ENCODE measurements at places on chromosomes 11 and 22.
A peak's percentile ranks its signal among the peaks of the same experiment; 100 is the strongest.

- peak; percentile 89 for DNase-seq
Measured at GRCh38 chr11:66967670-66968425, 7.3 kb upstream of the C11orf86 start.

DNA sequence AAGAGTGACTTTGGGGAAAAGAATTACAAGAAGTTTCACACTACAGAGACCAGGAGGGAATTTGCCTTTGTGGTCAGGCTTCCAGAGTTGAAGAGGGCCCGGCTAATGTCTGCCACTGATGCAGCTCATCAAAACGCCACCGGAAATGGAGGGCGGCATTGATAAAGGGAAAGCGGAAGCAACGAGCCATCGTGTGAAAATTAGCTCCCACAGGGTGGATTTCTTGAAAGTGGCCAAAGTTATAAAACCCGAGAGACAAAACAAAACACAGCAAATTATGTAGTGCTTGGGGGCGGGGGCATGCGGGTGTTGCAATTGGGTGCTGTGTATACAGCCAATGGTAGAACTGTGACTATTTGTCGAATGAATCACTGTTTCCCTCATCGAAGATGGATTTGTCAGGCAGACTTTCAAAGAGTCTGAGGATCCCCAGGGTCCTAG is 113.0 kb downstream of the ADAMTS15 start:
- no peak for DNase-seq

DNA sequence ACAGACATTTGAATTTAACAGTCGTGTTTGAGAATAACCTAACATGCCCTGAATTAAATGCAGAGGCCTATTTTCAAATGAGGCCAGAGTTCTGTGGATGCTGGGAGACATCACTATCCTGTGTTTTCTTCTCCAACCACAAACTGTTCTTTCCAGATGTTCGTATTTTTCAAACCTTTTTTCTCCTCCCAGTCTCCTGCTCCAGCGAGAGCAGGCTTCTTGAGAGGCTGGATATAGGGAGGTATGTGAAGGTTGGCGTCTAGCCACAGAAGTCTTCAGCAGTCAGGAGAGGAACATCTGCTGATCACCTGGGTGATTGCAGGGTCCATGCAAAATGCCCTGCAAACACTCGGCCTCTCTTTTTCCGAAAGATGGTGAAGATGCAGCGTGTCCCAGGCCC is 126.3 kb downstream of the C11orf91 start:
- DNase-seq: no peak

- no peak for DNase-seq
Measured at GRCh38 chr11:114987186-114987760, 308.9 kb downstream of the NXPE2 start.

DNA sequence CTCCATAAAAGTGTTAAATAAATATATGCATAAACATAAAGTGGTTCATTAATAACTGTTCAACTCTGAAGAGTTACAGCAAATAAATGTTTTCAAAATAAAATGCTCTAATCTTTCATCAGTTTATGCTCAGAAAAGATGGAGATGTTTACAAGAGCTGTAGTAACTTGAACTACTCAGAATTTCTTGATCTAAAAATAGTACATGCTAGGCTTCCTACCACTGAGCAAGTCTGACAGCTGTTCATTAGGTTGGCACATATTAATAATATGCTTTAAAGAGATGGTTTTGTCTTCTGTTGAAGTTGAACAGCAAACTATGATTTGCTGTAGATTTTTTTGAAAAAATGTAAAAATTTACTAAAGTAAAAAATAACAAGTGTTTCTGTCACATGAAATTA is 10.8 kb upstream of the SLN start:
- no peak for DNase-seq

DNA sequence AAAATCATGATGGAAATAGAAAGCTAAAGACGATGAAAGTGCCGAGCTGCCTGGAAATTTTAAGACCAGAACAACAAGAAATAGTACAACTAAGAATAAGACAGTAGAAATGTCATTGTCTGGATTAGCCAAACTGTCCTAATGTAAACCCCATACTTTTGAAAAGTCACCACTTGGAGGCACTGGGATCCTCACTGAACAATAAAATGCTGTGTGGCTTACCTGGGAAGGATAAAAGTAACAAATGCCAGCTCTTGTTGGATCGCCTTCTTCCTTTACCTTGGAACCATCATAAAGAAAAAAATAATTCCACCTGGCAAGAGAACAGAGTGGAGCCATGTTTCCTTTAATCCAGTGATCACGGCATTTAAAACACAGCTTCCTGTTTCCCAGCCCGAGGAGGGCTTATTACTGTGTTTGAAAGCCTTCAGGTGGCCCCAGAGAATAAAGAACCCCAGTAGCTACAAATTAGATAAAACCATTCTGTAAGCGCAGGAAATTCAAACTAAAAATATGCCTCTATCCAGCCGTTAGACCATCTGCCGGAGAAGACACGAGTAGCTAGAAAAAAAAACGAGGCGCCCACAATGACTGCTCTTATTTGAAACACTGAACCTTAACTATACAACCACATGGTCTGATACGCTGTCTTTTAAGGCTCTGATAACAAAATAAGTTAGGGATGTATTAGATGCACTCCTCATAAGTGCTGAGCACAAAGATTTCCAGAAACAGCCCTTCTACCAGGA is 4.4 kb downstream of the HPS4 start:
- no peak for DNase-seq

- no peak for DNase-seq
Measured at GRCh38 chr11:2461253-2461955, 16.6 kb downstream of the KCNQ1 start.

GRCh38 chr11:123302751-123303195 is 107.7 kb upstream of the CLMP start:
- DNase-seq: peak; percentile 45

DNA sequence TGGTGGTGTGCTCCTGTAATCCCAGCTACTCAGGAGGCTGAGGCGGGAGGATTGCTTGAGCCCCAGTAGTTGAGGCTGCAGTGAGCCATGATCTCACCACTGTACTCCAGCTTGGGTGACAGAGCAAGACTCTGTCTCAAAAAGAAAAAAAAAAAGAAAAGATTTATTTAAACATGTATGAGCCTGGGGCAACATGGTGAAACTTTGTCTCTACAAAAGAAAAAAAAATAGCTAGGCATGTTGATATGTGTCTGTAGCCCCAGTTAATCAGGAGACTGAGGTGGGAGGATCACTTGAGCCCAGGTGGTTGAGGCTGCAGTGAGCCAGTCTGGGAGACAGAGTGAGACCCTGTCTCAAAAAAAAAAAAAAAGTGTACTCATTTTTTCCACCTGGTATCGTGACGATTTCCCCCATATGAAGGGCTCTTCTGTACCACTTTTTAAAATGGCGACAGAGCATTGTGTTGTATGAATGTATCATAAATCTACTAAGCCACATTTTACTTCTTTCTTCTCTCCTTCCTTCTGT is 16.4 kb upstream of the KCTD14 start:
- DNase-seq: no peak

DNA sequence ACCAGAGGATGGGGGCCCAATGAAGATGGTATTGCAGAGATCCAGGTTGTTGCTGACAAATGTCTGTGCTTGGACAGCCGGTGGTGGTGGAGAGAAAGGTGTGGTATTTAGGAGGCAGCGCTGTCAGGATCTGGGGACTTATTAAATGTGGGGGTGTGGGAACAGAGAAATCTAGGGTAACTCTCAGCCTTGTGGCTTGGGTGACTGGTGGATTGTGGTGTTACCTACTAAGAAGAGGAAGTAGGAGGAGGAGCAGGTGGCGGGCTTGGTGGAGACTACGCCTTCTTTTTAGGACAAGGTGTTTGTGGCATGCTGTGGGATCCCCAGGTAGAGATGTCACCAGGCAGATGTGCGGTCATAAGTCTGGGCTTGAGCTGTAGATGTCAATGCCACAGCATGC is 144.0 kb downstream of the GRIK4 start:
- no peak for DNase-seq

DNA sequence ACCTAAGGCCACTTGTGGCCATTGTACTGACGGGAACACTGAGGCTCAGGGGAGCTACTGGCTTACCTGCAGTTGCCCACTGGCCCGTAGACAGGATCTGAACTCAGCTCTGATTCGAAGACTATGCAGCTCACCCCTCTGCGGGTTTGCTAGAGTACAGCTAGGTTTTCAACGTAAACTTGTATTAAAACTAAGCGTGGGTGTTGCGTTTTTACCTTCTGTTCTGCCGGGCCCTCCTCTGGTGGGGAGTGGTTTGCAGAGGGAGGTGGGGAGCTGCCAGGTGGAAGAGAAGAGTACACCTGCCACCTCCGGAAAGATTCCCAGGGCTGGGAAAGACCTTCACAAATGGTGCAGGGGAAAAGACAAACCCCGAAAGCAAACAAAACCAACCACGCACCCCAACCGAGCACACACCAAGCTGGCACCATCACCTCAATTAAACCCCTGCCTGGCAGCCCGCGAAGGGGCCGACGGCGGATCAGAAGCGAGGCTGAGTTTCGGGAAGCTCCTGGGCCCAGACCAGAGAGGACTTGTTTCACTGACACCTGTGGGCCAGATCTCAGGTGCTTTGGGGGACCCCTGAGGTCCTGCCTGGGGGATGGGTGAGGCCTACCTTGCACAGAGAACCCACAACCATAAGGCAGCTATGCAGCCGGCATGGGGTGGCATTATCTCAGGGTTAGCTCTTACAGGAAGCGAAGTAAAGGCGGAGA is 37.7 kb downstream of the SHISAL1 start:
- DNase-seq: no peak

GRCh38 chr11:9639985-9640384 is 23.9 kb upstream of the SWAP70 start:
- no peak for DNase-seq

- peak; percentile 99 for DNase-seq
Measured at GRCh38 chr11:12042215-12042676, 33.8 kb upstream of the DKK3 start.

- DNase-seq: no peak
Measured at GRCh38 chr11:30431127-30431814, 108.4 kb downstream of the ARL14EP start.

GRCh38 chr11:57530215-57530595 is 349 bp downstream of the TIMM10 start:
- DNase-seq: no peak

GRCh38 chr22:31260474-31260856 is 31.8 kb downstream of the PIK3IP1 start:
- DNase-seq: no peak

- DNase-seq: no peak
Measured at GRCh38 chr11:106152824-106153223, 75.4 kb downstream of the AASDHPPT start.

DNA sequence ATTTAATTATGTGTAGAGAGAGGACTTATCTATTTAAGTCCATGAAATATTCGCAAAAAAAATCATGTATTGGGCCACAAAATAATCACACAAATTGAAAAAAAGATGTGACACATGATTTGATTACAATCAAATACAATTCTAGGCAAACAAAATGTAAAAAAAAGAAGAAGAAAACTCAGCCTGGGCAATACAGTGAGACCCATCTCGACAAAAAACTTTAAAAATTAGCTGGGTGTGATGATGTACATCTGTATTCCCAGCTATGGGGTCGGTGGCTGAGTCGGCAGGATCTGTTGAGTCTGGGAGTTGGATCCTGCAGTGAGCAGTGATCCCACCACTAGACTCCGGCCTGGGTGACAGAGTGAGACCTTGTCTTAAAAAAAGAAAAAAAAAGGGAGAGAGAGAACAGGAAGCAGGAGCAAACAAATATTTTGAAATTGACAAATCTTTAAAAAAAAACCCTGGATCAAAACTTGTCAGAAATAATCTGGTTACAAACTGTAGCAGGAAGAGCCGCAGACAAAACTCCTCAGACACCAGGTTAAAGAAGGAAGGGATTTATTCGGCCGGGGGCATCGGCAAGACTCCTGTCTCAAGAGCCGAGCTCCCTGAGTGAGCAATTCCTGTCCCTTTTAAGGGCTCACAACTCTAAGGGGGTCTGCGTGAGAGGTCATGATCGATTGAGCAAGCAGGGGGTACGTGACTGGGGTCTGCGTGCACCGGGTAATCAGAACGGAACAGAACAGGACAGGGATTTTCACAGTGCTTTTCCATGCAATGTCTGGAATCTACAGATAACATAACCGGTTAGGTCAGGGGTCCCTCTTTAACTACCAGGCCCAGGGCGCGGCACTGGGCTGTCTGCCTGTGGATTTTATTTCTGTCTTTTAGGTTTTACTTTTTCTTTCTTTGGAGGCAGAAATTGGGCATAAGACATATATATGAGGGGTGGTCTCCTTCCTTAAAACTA is 3.3 kb upstream of the TYMP start:
- DNase-seq: no peak

GRCh38 chr11:132068556-132068955 is 698.1 kb downstream of the NTM start:
- DNase-seq: no peak

DNA sequence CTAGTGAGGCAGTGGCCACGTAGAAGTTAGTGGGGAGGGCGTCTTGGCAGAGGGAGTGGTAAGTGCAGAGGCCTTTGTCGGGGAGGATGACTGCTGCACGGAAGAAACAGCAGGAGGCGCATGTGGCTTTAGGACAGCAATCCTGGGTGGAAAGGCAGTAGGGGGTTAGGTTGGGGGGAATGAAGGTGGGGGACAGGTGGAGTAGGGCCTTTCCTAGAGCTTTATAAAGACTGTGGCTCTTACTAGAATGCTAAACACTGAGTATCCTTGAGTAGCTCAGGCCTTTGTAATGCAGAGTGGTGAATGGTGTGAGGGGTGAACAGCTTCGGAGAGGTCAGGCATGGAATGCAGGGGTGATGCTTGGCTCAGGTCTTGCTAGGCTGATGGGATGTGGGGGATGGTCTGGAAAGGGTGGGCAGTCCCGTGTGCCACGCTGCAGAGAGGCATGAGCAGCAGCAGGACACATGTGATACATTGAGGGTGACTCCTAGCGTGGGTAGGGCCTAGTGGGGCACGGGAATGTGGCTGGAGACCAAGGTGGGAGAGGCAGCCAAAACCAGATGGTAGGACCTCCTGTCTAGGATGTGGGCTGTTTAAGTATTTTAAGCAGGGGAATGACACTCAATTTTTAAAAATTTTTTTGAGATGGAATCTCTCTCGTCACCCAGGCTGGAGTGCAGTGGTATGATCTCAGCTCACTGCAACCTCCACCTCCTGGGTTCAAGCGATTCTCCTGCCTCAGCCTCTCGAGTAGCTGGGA is 19.2 kb downstream of the AP2A2 start:
- DNase-seq: no peak

- no peak for DNase-seq
Measured at GRCh38 chr11:40295466-40295865, 1164.0 kb downstream of the LRRC4C start.

- DNase-seq: no peak
Measured at GRCh38 chr22:19058713-19059451, 63.3 kb downstream of the DGCR2 start.

- DNase-seq: no peak
Measured at GRCh38 chr22:47409539-47410275, 647.3 kb downstream of the TBC1D22A start.

GRCh38 chr22:27551402-27551801 is 250.2 kb downstream of the MN1 start:
- DNase-seq: no peak

- peak; percentile 60 for DNase-seq
Measured at GRCh38 chr11:78414321-78415051, 3.1 kb downstream of the GAB2 start.
